ENCODE measurements at places on chromosomes 12 and 14.

GRCh38 chr12:1801303-1801975, 18.9 kb upstream of the LRTM2 start:
- DNase-seq = no peak

DNA sequence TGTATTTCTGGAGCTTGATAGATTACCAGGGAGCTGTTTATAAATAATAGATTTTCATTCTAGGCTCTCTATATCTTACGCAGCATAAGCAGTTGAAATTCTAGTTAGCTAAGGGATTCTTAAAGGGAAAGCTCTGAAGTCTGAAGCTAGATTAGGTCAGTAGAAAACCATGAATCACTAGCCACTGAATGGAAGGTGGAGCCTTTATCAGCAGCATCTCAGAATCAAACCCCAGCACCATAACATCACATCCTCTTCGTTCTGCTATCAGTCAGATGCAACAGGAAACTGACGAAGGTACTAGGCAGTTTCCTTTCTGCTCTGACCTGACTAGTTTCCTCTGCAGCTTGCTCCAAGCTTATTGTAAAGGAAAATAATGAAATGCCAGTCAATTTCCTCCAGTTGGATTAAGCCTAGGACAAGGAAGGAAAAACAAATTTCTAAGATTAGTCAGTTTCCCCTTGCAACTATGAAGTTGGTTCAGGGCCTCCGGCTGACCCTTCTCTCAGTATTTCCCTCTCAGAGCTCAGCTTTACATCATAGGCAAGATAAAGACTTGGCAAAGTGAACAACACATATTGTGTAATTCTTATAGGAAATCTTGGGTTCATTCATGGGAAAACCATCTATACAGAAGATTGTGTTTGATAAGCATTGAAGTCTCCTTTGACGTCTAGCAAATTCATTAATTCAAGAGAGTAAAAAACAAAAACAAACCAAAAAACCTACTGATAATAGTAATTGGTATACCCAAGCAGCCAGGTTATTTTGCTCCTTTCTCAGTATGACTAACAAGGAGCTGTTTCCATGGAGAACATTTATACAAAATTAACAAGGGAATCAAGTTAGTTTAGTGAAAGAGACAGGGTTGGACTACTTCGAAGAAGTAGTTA, 43.4 kb upstream of the CFAP54 start:
- DNase-seq = peak; percentile 86

- DNase-seq = peak; percentile 73
Measured at GRCh38 chr12:54404061-54405004, 14.7 kb downstream of the ITGA5 start.

- DNase-seq = no peak
Measured at GRCh38 chr12:17192721-17193120, 586.8 kb upstream of the LMO3 start.

GRCh38 chr14:23370221-23370620, 2.4 kb upstream of the IL25 start:
- DNase-seq = no peak

DNA sequence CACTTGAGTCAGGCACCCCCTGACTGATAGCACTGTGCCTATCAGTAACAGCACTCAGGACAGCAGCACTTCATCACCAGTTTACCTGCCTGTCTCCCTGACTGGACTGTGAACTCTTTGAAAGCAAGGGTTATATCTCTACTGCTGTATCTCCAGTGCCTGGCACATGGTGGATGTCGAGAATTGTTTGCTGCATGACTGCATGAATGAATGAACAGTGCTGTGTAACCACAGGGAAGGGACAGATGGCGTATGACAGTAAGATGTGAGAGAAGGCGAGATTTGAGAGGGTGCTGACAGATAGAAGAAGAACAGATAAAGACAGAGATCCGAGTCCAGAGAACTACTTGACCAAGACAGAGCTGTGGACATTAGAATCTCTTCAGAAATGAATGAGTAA, 29.7 kb downstream of the BRAP start:
- DNase-seq = no peak

DNA sequence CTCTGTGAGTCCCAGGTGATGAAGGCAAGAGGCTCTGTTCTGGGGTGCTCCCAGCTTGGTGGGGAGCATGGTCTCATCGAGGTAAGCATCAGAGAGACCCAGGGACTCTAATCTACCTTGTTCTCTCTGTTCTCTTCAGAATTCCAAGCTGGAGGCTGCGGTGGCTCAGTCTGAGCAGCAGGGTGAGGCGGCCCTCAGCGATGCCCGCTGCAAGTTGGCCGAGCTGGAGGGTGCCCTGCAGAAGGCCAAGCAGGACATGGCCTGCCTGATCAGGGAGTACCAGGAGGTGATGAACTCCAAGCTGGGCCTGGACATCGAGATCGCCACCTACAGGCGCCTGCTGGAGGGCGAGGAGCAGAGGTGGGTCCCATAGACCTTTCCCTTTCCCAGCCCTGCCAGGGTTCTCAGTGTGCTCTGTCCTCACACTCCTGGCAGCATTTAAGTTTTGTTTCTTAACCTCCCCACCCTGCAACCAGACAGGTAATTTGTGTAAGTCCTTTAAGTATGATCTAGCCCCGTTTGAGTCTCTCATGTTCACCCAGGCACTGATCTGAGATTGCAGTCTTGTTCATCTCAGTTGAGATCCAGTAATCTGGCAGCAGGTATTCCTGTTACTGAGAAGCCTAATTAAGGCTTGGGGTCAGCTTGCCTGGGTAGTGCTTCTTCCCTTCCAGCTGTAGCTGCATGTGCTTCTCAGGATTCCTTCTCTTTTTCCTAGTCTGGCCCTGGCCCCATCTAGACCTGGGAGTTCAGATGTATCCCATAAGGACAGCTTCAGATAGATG, 14.8 kb upstream of the KRT81 start:
- DNase-seq = no peak

- peak; percentile 59 for DNase-seq
Measured at GRCh38 chr14:101878822-101879528, 85.4 kb upstream of the DYNC1H1 start.

GRCh38 chr12:129687731-129688130, 216.1 kb downstream of the TMEM132D start:
- no peak for DNase-seq

GRCh38 chr12:4261655-4262054, 11.9 kb upstream of the CCND2 start:
- no peak for DNase-seq

GRCh38 chr12:101855976-101856375, 21.4 kb upstream of the DRAM1 start:
- no peak for DNase-seq

DNA sequence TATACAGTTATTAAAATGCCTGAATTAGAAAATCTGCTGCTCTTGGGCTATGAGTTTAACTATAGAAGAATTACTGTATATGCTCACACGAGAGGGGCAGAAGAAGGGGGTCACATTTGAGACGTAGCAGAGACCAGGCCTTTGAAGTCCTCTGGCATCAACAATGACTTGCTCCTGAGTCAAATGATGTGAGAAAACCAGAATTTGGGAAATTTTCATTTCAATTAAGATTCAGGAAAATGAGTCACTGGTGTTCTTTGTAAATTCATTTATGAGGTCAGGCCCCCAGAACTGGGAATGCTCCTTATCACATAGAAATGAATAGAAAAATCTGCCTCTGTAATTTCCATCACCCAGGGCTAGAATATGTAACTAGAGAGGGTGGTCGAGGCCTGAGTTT, 92.9 kb downstream of the APAF1 start:
- no peak for DNase-seq

GRCh38 chr12:22700106-22700505, 75.1 kb downstream of the ETNK1 start:
- DNase-seq = no peak

- DNase-seq = no peak
Measured at GRCh38 chr12:107564946-107565345, 120.7 kb upstream of the PWP1 start.

DNA sequence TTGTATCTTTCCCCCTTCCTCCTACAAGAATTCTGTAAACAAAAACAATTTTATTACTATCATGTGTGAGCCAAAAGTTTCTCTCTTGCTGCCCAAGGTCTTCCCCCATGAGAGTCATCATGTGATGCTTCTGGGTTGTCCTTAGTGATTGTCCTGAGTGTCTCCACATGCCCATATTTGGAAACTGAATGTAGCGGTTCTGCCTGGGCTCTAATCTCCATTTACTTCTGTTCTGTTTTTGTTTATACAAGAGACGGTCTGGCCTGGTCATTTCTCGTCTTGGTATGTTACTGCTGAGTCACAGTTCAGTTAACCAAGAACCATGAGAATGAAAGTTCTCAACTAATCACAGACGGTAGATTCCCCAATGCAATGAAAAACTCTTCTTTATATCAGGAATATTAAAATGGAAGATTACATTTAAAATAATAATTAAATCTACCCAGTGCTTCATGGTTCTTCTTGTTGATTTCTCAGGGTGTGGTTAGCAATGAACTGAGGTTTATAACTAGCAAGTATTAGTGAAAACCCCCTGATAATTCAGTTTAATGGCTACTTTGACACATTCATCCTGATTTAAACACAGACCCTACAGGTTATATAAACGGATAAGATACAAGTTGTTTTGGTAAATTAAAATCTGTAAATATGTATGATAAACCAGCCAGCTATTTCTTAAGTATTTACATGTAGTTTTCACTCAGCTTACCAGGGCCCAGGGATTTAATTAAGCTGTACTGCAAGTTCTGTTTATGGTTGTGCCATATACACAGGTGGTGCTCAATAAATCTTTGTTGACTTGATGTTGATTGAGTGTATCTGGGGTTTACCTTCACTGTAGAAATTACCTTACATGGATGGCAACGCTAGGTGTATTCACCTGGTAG, 81.1 kb downstream of the PELI2 start:
- no peak for DNase-seq

DNA sequence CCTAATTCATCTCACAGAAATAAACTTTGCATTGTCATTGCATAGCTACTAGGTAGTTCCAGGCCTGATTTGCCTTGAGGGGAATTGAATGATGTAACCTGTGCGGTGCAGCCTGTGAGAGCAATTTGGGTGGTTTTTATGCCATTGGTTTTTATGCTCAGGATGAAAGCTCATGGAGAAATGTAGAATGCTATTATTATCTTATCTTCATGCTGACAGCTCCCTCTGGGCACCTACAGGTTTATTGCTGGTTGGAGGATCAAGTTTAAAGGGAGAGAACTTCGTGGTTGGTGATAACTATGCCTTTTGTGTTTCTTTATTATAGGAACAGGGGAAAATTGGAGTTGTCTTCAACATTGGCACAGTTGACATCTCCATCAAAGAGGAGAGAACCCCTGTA, 547.9 kb downstream of the DIO2 start:
- no peak for DNase-seq

DNA sequence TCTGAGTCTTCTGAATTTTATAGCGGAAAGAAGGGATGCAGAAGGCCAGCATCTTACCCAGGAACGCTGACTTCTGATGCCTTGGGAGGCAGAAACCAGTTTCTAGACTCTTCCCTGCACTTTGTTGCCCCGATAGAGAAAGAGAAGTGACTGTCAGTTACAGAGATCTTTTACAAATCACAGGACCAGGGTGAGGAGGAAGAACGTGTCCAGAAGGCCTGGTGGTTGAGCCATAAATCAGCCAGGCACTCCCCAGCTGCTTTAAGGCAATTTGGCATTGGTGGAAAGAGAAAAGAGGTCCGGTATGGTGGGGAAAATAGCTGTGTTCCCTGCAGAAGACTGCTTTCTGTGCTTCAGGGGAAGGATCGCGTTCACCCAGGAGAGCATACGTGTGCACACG, 88.7 kb upstream of the KCNA1 start:
- no peak for DNase-seq

- no peak for DNase-seq
Measured at GRCh38 chr12:122659579-122659978, 43.6 kb downstream of the HCAR2 start.

DNA sequence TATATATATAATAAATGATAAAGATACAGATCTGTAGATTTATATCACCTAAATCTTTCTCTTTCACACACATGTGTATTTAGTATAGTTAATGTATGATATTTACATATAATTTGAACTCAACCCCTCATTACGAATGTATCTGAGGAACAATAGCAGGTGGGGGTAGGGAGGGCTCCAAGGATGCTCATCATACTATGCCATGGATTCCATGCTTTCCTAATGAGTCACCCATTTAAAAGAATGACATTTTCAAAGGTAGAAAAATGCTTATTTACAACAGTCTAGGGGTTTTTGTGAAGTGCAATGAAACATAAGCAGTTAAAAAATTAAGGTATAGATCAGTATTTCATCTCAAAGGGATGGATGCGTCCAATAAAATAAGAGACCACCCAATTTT, 181.6 kb downstream of the SOX5 start:
- no peak for DNase-seq

DNA sequence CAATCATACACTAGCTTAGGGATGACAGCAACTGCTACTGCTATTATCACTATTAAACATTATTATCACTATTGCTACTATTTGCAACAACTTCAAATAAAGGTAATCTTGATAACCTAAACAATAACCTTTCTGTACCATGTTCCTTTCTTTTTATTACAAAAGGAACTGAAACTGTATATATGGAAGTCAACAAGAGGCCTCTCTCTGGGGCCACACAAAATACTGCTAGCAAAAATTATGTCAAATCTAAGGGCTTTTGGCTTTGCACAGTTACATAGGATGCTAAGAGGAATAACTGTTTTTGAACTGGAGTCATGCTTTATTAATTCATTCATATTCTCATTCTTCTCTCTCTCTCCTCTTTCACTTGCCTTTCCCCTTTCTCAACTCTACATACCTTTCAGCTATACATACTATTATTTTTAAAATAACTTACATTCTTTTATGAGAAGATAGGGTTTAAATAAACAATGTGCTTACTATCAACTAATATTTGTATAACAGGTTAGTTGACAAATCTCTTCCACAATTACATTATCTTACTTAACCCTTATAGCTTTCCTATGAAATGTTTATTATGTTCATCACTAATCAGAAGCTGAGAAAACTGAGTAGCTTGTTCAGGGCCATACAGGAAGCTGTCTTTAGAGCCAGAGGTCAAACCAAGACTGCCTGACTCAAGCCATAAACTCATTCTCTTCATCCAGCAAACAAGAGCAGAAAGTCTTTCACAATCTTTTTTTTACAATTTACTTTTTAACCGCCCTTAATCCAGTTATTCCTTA, 25.7 kb downstream of the SPTSSA start:
- no peak for DNase-seq

DNA sequence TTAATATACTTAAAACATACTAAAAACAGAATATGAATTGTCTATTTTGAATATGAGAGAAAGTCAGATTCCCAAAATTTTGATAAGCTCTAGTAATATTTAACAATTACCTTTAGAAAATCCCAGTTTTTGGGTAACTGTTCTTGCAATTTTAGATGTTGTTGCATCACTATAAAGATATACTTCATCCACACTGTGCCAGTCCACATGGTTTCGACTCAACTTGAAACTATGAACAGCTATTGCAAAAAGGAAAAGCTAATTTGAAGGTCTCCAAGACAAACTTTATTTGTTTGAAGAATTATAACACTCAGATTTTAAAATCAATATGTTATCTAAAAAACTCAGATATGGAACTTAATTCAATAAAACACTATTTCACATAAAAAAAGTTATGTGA, 59.9 kb downstream of the DDHD1 start:
- no peak for DNase-seq

DNA sequence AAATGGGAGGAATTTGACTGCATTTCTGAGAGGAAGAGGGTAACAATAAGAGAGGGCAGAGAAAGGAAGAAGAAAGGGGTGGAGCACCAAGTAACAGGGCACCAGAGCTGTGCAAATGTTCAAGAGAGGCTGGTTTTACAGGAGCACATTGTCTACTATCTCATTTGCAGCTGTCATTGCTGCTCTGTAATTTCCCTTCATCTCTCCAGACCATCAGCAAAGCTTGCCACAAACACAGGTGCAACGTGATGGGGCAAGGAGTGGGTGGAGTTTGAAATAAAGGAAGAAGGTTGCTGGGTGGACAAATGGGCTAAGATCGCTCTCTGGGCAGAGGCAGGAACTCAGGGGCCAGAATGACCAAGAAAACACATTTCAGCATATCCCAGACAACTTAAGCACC, 47.9 kb upstream of the PLEKHG6 start:
- no peak for DNase-seq

All from activated CD8-positive, alpha-beta memory T cell treated with anti-CD3 and anti-CD28 coated beads, Interleukin-2, amount 10 ng/mL, durations not matched to agents 7 days and 5 days (primary cell).